Activated CD4-positive, CD25-positive, alpha-beta regulatory T cell (primary cell): ENCODE measurements at places on chromosomes 7 and 10.

DNA sequence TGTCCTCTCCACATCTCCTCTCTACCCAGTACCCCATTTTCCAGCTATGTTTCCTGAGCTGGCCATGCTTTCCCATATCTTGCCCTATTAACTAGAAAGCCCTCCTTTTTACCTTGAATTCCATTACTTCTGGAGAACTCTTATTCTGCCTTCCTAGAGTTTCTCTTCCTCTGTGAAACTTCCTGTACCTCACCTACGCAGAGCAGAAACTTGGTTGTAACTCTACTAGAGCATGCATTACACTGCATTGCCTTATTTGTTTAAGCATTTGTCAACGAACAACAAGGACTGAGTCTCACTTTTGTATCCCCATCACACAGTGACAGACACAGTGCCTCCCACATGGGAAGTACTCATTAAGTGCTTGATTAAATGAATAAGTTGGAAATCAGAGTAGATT is 36.4 kb downstream of the VCL start:
- DNase-seq = no peak

- no peak for DNase-seq
These were observed 17.9 kb upstream of the SERPINE1 start for GRCh38 chr7:101108961-101109360.

GRCh38 chr7:20839196-20839735 is 52.6 kb upstream of the SP8 start:
- DNase-seq = no peak

- DNase-seq = no peak
These were observed 67.9 kb upstream of the BMPER start for GRCh38 chr7:33837356-33837851.

GRCh38 chr10:83089335-83089734 is 1050.0 kb upstream of the GHITM start:
- DNase-seq = no peak
